AG09319 (cell line): ENCODE measurements at places on chromosomes 4 and X.

DNA sequence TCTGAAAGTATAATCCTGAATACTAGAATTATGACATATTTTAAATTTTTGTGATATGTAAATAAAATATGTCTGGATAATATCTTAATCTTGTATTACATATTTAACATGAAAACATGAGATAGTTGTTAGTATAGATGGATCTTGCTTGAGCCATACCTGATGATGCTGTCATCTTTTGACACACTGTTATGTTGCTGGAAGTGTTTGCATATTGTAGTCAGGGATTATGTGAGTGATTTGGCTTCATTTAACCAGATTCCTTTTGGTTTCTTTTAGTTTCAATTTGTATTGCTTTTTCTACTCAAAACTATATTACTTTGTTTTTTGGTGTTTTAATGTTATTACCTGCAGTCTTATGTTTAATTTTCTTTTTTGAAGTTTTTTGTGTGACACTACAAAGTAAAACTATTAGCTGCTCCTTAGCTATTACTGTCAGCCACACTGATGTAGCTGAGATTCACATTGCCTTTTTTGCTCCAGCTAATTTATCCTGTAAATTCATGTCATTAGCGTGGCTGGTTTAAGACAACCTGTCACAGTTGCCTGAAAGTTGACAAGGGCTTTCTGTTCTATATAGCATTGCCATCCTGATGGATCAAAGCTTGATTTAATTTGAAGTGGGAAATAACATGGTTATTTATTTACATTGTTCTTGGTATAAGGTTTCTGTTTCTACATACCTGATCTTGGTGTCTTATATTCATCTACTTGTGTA, 33.7 kb downstream of the METAP1 start:
- DNase-seq, result no peak

GRCh38 chr4:148126825-148127224, 315.4 kb downstream of the NR3C2 start:
- DNase-seq, result no peak

- no peak for DNase-seq
Measured at GRCh38 chr4:147724468-147725201, 7.3 kb upstream of the ARHGAP10 start.

GRCh38 chrX:109889289-109890006, 113.5 kb upstream of the TMEM164 start:
- peak; percentile 15 for DNase-seq

- DNase-seq, result no peak
Measured at GRCh38 chr4:52996261-52997131, 134.4 kb downstream of the RASL11B start.

DNA sequence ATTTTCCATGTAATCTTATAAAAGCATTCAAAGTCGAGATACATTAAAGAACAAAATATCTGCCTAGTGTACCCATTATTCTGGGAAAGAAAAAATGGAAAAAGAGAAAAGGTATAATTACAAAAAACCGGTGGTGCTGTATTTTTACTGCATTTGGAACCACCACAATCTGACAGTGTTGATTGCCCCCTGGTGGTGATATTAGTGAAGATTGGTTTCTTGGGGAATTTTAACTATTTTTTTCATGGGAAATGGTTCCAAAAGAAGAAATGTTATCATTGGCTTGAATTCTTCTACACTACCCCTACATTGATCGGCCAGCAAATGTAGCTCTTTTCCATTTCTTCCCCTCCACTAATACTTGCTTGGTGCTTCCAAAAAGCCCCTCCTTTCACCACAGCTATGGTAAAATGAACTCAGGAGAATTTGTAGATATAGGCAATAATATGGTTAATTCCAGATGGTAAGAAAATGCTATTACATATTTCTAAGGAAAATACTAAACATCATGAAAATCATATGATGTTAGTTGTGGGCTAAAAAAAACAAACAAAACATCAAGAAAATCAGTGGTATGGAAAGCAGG, 50.0 kb downstream of the COX18 start:
- DNase-seq, result peak; percentile 12

DNA sequence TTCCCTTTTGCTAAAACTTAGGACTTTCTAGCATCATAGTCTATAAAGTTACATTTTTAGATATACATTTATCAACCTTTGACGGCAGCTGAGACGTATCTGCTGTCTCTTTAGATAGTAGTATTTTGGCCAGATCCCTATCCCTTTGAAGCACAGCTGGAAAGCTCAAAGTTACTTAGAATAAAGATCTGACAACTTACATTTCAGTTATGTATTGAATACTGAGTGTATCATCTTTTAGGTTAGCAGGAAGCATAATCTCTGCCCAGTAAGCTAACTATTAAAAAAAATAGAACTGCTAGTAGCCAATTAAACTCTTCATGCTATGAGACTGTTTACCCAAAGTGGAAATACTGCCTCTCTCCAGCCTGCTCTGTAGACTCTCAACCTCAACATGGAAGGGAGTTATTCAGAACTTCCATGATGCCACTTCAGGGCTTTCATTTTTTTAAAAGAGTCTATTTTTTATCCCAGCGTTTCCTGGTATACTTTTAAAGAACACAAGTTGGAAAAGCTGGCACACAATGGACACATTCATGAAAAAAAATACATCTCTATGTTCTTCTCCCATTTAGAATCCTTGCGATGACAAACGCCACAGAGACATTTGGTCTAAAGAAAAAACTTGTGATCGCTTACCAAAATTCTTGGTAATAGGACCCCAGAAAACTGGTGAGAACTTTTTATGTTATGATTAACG, 126.3 kb downstream of the PRSS12 start:
- no peak for DNase-seq

GRCh38 chrX:127306262-127306661, 486.7 kb downstream of the PRR32 start:
- no peak for DNase-seq

GRCh38 chr4:83112231-83112630, 2.3 kb downstream of the PLAC8 start:
- no peak for DNase-seq

- no peak for DNase-seq
Measured at GRCh38 chr4:77877167-77877566, 14.5 kb downstream of the MRPL1 start.
